AG04450 (cell line): ENCODE measurements at places on chromosomes 12 and 14.

DNA sequence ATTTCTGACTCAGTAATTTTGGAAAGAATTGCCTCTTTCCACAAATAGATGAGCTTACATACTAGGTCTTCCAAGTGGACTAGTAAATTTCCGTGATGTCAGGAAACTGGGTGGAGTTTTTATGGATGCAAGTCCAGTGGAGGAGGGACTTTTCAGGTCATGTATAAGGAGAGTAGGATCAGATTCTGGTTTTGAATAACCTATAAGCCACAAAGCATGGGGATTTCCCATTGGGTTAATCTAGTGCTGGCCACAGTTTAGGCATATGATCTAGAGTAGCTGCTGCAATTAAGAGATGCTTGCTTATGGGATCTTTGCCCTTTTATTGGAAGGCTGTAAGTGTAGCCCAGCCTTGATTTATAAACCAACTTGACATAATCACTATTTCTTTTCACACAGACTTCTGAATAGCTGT is 33.8 kb downstream of the STK38L start:
- DNase-seq, result peak; percentile 76

- no peak for DNase-seq
These were observed 170.2 kb upstream of the PRICKLE1 start for GRCh38 chr12:42759622-42760273.

DNA sequence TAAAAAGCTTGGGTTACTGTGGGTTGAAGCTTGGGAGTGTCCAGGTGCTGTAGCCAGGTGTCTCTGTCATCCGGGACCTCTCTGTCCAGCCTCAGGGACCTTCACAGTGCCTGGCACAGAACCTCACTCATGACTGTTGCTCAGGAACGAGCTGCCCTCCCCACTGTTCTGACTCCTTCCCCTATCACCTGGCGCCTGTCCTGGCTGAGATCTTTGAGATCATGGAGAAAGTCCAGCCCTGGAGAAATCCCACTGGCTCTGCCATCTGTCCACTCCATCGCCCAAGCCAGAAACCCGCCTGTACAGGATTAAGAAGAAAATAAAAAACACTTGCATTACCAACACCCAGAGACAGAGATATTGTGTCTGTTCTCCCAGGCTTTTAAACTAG is 53.5 kb downstream of the DGLUCY start:
- no peak for DNase-seq

GRCh38 chr12:116601933-116602810 is 43.0 kb downstream of the MAP1LC3B2 start:
- no peak for DNase-seq
